Globus pallidus (tissue), 1 donor: ENCODE measurements at places on chromosomes 3 and 15.
A peak's percentile ranks its signal among the peaks of the same experiment; 100 is the strongest.

DNA sequence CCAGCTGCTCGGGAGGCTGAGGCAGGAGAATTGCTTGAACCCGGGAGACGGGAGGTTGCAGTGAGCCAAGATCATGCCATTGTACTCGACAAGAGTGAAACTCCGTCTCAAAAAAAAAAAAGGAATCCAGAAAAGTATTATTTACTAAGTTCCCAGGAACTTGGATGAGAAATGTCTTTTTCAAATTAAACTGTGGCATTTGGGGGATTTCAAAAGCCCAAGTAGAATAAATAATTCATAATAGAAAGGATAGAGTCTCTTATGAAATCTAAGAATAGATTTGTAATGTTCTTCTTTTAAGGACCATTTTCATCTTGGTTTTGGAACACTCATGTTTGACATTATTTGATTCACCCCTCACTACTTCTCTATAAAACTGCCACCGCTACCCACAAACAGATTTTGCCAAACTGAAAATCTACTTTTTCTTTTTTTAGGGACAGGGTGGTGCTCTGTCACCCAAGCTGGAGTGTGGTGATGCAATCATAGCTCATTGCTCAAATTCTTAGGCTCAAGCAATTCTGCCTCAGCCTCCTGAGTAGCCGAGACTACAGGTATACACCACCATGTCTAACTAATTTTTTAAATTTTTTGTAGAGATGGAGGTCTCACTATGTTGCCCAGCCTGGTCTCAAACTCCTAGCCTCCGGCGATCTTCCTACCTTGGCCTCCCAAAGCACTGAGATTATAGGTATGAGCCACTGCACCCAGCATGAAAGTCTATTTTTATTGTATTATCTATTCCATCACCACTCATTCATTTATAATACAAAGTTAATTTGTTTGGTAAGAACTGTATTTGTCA, 99.3 kb downstream of the SENP2 start:
- DNase-seq: no peak

GRCh38 chr15:90465930-90466567, 63.7 kb upstream of the CRTC3 start:
- no peak for DNase-seq

DNA sequence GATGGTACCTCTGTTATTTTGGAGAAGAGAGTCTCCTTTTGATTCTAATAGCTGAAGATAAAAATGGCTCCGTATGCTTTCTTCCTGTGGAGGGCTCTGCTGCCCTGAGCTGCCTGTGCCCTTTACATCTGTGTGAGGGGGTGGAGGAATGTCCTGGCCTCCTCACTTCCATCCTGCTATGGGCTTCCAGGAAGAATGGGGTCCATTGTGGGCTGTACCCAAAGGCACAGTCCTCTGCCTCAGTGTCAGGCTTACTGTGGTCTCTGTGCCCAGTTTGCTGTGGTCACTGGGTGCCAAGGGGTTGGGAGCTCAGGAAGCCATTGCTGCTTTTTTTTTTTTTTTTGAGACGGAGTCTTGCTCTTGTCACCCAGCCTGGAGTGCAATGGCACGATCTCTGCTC, 14.4 kb downstream of the DAG1 start:
- no peak for DNase-seq

GRCh38 chr3:52910823-52911222, 13.5 kb upstream of the STIMATE start:
- no peak for DNase-seq

GRCh38 chr3:30352410-30353318, 253.7 kb upstream of the TGFBR2 start:
- no peak for DNase-seq

DNA sequence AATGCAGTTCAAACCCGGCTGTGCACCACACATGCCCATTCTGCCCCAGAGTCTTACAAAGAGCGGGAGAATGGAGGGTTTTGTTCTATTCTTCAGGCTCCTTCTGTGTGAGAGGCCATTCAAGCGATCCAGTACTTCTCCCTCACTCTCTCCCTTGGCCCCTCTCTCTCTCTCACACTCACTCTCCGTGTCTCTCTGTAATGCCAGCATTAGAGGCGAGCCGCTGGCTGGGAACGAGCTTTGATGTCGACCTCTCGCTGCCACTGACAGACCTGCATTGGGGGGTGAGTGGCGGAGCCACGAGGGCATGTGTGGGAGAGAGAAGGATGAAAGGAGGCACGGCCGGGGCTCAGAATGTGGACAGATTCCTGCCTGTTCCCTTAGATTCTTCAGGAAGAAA, 231.7 kb upstream of the ARRDC4 start:
- DNase-seq: peak; percentile 60

DNA sequence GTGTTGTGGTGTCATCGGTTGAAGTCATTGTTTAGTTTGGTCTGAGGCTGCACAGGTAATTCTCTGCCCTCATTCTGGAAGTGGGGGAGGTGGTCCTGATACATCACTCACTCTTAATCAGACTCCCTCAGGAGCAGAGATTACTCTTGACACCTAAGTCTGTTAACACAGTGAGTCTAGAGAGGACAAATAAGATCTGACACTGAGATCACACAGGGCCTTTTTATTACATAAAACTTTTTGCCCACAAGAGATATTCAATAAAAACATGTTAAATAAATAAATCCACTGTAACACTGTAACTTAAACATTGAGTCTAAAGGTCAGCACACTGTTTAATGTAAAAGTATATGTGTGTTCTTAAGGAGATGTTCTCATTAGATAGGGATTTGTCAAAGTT, 57.1 kb upstream of the MBNL1 start:
- DNase-seq: no peak

GRCh38 chr3:159586571-159587202, 401.9 kb upstream of the IL12A start:
- DNase-seq: peak; percentile 33

- DNase-seq: no peak
These were observed 812.6 kb downstream of the ZPLD1 start for GRCh38 chr3:103247459-103247858.

DNA sequence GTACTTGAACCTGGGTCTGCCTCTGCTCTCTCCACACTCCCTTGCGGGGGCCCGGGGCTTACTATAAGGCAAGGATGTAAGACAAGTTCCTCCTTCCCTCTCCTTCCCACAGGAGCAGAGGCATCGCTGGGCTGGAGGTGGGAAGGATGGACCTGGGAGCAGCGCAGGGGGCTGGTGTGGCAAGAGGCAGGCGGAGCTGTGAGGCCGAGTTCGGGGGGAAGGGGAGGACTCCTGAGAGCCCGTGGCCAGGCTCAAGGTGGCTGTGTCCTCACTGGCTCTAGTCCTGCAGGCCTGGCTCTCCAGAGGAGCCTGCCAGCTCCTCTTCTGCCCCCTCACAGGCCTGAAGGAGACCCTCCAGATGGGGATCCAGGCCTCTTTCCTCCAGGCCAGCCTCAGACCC, 1.0 kb upstream of the NR2E3 start:
- no peak for DNase-seq

DNA sequence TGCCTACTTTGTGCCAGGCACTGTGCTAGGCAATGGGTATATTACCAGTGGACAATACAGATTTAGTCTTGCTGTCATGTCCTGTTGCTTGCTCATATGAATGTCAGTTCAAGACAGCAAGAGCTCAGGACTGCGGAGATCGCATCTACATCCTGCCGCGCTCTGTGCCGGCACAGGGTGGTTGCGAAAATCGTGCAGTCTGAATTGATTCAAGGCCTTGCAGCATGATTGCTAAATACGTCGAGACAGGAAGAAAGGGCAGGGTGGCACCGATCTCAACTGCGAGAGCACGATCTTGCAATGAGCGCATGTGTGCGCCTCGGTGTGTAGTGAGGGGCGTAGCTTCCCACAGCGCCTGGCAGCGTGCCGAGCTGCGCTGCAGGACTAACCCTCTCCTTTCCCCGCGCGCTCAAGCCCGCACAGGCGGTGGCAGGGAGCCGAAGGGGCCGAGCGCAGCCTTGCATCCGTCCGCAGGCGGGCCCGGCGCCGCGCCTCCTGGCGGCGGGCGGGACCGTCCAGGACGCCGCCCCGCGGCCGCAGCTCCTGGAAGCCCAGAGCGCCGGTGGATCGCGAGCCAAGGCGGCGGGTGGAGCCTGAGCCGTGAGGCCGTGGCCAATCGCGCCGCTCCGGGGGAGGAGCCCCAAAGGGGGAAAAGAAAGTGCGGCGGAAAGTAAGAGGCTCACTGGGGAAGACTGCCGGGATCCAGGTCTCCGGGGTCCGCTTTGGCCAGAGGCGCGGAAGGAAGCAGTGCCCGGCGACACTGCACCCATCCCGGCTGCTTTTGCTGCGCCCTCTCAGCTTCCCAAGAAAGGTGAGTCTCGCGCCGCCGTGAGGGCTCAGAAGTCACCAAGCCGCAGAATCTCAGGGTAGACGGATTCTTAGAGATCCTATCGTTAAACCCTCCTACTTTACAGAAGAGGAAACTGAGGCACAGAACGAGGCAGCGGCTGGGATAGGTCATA, at the start of gene IL1RAP:
Gene IL1RAP (plus strand): TSS at position 677 of the 962 bp plus-strand sequence. CDS start 50,205 bp downstream, outside the sequence.
- peak; percentile 82 for DNase-seq

DNA sequence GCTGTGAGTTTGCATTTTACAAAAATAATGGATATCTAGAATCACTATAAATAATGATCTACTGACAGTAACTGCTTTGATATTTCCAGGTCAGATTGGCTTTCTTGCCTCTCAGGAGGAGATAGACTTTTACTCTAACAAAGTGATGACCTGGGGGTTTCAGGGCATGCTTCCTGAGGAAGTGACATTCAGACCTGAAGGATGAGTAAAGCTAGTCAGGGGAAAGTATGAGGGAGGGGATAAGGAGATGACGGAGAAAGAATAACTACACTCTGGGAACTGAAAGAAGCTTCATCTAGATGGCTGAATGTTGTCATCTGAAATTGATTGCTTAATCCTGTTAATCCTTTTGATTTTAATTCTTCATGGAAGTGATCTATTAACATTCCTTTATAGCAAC, 32.2 kb downstream of the ARMC8 start:
- no peak for DNase-seq

GRCh38 chr15:27706300-27706699, 392.8 kb downstream of the OCA2 start:
- DNase-seq: no peak

DNA sequence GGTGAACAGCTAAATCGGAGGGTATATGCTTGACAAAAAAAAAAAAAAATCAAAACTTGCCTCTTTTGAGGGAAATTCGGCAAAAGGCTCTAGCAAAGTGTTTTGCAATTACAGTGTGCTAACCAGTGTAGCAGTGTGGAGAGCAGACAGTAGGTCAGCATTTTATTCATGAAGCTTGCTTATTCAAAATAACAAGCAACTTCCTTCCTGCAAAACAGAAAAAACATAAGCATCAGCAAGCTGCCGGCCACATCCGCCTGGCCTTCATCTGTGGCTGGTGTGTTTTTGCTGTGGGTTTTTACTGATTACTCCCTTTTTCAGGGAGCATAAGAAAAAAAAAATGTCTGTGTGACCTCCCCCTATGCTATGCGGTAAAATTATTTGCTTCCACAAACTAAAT, 434.1 kb downstream of the OCA2 start:
- no peak for DNase-seq

GRCh38 chr15:60751985-60752952, 273.3 kb upstream of the ICE2 start:
- peak; percentile 51 for DNase-seq

- no peak for DNase-seq
These were observed 34.6 kb downstream of the SRPRB start for GRCh38 chr3:133840055-133840737.

DNA sequence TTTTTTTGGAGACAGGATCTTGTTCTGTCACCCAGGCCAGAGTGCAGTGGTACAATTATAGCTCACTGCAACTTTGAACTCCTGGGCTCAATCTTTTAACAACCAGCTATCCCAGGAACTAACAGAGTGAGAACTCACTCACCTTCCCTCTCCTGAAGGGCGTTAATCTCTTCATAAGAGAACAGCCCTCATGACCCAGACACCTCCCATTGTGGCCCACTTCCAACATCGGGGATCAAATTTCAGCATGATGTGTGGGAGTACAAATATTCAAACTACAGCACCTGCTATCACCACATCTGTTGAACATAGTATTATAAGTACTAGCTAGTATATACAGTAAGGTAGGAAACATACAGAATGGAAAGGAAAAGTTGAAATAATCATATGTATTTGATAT, 132.5 kb downstream of the DOCK3 start:
- no peak for DNase-seq

DNA sequence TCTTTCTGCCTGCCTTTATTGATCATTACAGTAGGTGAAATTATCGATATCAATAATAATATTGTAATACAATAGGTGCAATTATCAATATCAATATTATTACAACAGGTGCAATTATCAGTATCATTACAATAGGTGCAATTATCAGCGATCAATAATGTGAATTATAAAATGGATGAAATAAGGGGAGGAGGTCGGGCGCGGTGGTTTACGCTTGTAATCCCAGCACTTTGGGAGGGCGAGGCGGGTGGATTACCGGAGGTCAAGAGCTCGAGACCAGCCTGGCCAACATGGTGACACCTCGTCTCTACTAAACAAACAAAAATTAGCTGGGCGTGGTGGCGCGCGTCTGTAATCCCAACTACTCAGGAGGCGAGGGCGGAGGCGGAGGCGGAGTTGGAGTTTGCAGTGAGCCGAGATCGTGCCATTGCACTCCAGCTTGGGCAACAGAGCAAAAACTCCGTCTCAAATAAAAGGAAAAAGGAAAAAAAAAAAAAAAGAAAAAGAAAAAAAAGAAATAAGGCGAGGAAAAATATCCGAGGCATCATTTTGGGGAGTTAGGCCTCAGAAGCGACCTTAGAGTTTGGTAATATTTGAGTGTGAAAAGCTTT, 611 bp upstream of the BNIP2 start:
- DNase-seq: peak; percentile 50

GRCh38 chr3:34312684-34313083, 514.3 kb downstream of the PDCD6IP start:
- no peak for DNase-seq
